Kidney tubule cell (primary cell): ENCODE measurements at places on chromosomes 2 and 18.

- no peak for DNase-seq
These were observed 77.7 kb downstream of the KCTD18 start for GRCh38 chr2:200431996-200432705.

- DNase-seq = peak; percentile 10
These were observed 38.5 kb downstream of the ROCK2 start for GRCh38 chr2:11305958-11306357.

GRCh38 chr18:37254236-37254754 lies 311.3 kb downstream of the CELF4 start:
- no peak for DNase-seq

DNA sequence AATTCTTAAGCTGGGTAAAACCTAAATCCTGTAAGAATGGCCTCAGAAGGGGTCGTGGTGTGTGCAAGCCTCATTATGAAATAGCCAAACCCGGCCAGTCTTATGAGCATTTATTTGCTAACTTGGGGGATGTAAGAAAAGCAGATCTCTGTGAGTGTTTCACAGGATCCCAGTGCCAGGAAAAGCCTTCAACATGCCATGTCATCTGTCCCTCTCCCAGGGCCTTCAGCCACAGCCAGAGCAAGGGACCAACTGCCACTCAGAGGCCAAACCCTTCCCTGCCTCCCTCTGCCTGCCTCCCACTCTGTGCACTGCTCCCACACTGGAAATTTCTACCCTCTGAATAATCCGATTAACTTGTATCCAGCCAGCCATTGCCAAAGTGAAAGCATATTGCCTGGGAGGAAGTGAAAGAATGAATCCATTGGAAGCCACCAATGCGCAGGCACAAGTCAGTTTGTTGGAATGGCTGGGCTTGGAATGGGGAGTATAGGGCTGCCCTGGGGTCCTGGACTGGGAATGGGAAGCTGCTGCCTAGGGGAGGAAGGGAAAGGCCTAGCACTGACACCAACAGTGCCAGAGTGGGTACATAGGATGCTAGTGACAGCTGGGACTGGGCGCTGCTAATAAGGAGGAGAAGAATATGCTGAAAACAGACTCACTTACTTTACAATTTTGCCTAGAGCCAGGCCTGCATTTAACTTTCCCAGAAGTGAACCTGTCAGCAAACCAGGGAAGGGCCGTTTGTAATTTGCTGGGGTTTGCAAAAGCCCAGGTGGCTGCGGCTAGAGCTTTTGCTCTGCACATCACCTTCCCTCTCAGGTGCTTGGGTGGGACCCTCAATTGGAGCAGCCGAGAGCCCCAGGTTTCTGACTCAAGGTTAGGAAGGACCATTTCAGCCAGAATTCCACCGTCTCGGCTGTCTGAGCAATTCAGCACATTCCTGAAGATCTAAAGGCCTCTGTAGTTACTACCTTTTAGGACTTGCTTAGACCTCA lies 146.6 kb upstream of the NCK2 start:
- peak; percentile 33 for DNase-seq

- DNase-seq = no peak
These were observed 58.0 kb upstream of the TMEM163 start for GRCh38 chr2:134776836-134777235.

DNA sequence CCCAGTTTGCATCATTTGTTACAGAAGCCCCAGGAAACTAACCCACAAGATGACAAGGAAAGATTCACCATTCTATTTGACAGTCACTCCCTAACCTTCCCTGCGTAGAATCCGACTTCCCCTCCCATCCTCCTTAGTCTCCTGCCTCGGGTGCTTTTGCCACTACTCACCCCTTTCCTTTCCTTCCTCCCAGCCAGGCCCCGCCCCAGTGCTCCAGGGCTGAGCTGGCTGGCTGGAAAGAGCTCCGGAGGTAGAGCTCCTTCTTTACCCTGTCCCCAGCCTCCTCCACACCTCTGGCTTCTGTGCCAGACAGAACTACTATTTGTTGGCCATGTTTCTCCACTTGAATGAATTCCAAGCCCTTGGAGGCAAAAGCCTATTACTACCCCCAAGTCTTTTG lies 317.6 kb upstream of the NCKAP5 start:
- DNase-seq = peak; percentile 73

DNA sequence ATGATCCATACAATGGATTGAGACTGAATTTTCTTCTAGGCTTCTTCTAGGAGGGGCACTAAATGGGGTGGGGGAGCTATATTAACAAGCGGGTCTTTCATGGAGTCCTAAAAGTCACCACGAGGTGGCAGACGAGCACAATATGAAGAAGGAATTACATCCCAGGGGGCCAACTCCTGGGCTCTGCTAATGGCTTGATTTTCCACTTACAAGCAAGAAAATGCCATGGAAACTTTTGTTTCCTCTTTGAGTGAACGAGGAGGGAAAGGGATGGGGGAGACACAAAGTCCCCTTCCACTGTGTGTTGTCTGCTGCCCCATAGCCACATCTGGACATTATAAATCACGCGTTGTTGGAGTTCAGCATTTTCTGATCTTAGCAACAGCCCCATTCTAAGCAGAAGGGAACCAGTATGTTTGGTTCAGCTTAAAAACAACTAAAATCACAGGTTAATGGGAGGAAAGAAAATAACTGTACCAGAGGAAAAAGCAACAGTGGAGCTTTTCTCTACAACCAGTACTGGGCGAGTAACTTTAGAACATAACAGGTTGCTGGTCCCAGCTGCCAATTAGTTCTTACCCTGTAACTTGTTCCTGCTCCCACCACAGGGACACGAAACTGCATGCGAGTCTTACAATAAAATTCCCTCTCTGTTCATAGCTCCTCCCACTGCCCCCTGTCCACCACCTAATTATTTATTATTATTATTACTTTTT lies 285.0 kb upstream of the PARD3B start:
- DNase-seq = peak; percentile 62

DNA sequence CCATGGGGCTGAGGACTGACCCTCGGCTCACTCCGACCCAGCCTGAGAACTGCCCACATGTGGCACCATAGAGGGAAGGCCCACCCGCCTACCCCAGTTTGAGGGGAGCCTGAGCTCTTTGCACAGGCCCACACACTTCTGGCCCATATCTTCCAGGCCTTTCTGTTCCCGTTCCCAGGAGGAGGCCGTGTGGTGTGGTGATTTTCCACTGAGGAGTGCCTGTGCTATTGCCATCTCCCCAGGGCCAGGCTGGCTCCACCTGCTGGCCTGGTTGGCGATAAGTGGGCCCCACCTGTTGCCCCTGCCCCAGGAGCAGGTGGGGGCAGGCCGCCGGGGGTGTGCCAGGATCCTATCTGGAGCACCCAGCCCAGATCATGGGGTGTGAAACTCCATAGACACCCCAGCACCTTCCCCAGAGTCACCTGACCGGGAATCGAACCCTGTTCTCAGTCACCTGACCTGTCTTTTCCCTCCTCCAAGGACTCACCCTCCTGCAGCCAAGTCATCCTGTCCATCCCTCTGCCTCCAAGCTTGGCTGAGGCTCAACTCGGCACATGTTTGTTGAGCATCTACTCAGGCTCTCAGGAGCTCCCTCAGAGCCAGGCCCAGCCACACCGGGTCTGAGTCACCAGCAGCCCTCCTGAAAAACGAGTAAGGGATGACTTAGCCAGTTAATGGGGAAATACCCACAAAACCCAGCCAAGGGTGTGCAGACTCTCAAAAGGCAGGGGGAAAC lies 120.1 kb downstream of the CYP26B1 start:
- DNase-seq = peak; percentile 17

GRCh38 chr2:181178823-181179412 lies 198.5 kb downstream of the UBE2E3 start:
- peak; percentile 14 for DNase-seq

DNA sequence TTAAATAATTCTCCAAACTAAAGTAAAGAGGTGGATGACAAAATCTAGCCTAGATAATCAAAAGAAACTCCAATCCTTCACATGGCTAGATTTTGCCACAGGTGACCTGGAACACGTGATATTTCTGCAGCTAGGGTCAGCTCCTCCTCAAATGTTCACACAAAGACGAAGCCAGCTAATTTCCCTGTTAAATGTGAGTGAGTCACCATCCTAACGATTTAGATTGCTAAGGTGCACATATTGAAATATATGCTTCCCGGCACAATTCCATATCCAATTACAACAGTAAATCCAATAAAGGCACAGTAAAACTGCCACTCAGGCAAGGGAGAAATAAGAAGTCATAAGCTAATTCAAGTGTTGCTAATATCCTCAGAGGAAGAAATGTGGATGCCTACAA lies 28.7 kb downstream of the IKZF2 start:
- DNase-seq = no peak

GRCh38 chr2:84716564-84716963 lies 164.3 kb downstream of the TRABD2A start:
- DNase-seq = no peak

GRCh38 chr2:127388423-127389164 lies 819 bp upstream of the MAP3K2 start:
- DNase-seq = no peak

- DNase-seq = no peak
These were observed 32.1 kb downstream of the FBXO48 start for GRCh38 chr2:68434981-68435380.

DNA sequence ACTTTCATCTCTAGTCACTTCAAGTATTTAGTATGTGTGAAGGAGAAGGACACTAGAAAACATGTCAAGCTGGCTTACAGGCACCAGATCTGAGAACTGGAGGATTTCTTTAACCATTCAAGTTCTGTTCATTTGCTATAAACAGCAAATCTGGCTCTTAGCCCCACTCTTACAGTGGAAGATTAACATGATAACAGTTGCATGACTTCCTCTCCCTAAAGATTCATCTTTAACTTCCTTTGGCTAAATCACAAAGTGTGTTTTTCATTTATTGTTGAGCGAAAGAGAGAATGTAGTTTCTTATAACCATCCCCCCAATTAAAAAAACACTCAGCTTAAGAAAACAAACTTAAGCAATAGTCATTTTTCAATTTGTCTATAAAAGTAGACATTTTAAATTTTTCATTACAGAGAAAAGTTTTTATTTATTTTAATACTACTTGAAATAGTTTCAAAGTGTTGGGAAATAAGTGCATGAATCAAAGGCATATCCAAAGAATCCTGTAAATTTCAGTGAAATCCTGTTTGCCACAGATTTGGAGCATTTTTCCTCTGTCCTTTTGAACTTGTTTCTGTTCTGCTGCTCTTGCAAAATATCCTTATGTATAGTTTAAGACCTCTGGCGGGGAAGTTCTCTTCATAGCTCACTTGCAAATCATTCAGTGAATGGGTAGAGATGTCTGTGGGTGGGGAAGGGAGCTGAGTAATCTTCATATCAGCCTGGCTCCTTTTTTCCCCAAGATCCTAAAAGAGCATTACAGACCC lies 241.0 kb upstream of the RBBP8 start:
- no peak for DNase-seq

- DNase-seq = no peak
These were observed 578 bp upstream of the ACKR3 start for GRCh38 chr2:236568922-236569572.

GRCh38 chr18:7158216-7158615 lies 40.6 kb upstream of the LAMA1 start:
- DNase-seq = peak; percentile 36

DNA sequence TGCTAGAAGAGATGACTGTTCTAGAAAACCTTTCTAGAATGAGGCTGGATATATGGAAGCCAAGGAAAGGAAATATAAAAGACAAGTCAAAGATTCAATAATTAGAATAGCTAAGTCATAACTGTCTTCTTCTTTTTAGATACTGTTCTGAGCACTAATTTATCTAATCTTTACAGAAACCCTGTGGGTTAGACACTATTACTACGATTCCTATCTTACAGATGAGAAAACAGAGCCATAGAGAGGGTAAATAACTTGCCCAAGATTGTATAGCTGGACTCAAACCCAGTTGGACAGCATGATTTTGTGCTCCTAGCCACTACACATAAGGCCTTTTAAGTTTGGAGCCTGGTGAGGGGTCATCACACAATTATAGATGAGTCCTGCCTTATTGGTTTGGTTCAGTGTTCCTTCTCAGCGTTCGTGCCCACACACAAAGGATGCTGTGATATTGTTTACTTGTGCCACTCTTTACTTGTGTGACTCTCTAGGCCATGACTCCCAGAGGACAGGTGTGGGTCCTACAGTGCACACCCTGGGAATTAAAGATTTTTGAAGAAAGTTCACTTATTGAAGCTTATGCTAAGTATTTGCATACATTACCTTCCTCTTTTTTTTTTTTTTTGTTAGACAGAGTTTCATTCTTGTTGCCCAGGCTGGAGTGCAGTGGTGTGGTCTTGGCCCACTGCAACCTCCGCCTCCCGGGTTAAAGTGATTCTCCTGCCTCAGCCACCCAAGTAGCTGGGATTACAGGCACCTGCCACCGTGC lies 153.7 kb downstream of the PRKCE start:
- DNase-seq = no peak

- DNase-seq = peak; percentile 22
These were observed 5.4 kb downstream of the MPPE1 start for GRCh38 chr18:11902522-11903292.

DNA sequence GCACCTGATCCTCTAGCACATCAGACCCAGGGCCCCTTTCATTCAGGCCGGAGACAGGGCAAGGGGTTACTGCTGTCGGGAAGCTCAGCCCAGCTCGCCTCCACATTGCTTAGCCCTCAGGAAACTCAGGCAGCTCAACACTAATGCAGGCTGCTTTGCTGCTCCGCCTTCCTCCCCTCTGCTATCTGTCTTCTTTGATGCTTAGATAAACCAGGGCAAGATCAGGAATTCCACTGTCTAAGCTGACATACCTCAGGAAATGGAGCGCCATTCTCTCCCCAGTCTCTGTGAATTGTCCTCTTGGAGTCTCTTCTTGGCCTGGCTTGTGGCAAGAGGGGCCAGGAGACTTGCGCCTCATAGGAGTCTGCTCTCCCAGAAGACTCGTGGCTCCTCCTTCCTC lies 25.5 kb upstream of the EXOC6B start:
- no peak for DNase-seq

GRCh38 chr2:101698844-101699754 lies 1.6 kb downstream of the MAP4K4 start:
- peak; percentile 33 for DNase-seq

DNA sequence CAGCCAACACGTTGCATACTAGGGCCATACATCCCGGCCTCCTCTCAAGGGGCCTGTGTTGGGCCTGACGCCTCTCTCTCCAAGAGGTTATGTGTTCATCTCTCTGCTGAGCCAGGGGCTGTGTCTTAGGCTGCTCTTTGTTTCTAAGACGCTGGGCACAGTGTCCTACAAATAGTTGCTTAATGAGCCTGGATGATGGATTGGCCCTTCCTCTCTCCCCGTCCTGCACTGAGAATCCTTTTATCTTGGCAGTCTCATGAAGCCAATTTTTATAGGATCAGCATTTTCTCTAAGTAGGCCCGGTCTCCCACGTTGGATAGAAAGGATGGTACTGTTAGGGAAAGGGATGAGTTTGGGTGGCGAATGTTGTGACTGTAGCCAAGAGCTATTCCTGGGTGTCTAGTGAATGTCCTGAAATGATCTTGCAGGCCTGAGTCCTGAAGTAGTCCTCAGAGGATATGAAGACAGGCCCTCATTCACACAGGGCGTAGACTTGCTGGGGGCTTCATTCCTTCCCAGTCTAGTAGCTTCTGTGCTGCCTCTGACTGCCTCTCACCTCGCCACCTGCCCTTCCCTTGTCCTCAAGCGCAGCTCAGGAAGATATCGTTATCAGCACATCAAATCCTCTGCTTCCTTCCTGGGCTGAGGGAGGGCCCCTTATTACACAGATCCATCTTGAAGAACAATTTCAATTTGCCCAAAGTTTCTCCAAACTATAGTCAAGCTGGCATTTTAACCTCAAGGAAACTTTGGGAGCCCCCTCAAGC lies 8.8 kb downstream of the LBH start:
- DNase-seq = no peak

GRCh38 chr2:26772064-26773001 lies 8.2 kb downstream of the SLC35F6 start:
- DNase-seq = peak; percentile 85

- DNase-seq = peak; percentile 52
These were observed 15.8 kb downstream of the TSHZ1 start for GRCh38 chr18:75226286-75226955.

- peak; percentile 33 for DNase-seq
These were observed 50.8 kb downstream of the WIPF1 start for GRCh38 chr2:174546519-174547506.
